ENCODE measurements at places on chromosomes 7 and 10.

GRCh38 chr7:47763063-47763974, 181.4 kb upstream of the TNS3 start:
- DNase-seq, result no peak

DNA sequence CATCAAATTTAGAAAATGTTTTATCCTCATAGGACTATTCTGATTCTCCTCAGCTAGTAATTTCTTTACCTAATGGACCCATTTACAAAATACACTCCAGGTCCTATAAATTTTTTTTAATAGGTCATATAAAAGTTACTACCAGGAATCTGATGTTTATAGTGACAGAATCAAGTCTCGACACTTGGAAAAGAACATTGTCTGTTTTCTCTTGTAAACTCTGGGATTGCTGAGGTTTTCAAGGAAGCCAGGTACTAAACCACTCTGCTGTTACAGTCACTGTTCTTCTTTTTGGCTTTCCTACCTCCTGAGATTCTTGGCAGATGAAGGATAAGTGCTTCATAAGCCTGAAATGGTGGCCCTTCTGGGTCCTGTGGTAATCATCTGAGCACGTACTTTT, 493.1 kb downstream of the AUTS2 start:
- no peak for DNase-seq

DNA sequence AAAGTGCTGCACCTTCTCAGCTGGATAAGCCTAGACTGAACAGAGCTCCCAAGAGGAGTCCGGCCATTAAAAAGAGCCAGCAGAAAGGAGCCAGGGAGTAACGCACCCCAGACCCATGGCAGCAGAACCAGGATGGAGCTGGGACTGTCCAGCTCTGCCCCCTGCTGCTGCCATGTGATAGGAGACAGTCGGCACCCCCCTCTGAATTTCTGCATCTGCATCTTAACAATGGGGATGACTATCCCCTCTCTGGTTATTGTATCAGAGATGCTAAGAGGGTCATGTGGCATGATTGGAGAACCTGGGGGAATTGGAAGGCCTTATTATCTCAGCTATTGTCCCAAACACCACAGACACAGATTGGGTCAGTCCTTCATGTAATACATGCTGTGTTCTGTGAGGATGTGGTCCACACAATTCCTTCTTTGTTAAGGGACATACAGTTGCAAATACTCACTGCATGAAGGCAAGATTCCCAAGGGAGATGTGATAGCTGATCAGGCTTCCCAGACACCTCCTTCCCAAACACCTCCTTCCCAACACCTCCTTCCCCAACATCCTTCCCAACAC, 29.3 kb downstream of the PLEKHS1 start:
- no peak for DNase-seq

DNA sequence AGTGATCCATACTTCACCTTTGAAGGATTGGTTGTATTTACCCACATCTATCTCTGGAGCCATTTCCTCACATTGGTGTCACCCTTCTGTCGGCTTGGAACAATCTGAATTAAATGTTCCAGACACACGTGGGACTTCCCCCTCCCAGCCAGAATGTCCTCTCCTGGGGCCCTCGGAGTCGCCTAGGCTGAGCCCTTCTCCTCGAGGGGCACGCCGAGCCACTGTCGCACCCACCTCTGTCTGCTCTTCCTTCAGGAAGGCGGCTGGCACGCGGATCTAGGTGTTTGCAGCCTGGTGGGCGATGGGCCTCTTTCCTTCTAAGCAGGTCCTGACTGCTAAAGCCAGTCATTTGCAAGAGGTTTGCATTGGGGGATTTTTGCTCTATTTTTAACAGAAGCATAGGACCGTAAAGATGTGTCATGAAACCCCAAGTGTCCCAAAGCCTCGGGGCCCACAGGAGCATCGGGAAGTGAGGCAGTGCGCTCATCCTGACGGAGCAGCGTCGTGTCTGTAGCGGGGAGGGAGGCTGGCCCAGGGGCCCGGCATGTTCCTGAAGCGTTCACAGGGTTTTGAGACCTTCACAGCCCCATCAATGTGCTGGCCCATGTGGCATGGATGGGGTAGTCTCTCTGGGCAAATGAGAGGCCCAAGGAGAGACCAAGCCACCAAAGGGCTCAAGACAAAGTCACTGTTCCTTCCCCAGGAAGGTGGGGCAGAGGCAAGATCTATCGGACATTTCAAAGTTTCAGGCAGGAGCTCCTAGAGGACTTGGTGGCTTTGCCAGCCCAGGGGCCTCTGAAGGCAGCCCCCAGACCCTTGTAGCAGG, 86.7 kb downstream of the RGS10 start:
- DNase-seq, result no peak

- no peak for DNase-seq
Measured at GRCh38 chr10:14326581-14326980, 4.1 kb downstream of the FRMD4A start.

DNA sequence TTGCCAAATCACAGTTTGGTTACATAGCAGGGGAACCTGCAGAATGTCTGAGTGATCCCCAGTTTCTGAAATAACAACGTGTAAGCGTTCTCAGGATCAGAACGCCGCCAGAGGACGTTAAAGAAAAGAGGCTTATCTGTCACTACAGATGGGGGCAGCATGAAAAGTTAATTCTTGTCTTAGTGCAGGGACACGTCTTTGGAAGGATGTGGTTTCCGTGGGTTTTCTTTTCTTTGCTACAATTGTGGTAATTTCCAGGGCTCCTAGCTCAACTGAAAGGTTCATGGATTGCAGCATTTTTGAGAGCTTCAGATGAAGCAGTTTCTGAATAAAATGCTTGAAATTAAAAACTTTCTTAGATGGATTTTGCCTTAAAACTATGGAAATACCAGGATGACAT, 106.6 kb downstream of the PRKCQ start:
- no peak for DNase-seq

DNA sequence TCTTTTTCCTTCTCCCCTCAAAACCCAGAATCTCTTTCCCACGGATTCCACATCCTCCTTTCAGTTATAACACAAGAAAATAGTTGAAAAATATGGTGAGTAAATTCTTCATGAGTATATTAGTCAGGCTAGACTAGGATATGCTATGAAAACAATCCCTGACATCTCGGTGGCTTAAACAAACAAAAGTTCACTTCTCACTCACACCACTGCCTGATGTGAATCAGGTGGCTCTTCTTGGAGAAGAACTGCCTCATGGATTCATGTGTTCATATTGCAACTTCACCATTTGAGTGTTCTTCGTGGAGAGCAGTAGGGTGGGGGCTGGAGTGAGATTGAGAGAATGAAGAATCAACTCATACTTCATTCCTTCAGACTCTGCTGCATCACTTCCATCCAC, 204.1 kb downstream of the PHF14 start:
- no peak for DNase-seq

GRCh38 chr10:62178568-62178967, 90.1 kb downstream of the RTKN2 start:
- no peak for DNase-seq

DNA sequence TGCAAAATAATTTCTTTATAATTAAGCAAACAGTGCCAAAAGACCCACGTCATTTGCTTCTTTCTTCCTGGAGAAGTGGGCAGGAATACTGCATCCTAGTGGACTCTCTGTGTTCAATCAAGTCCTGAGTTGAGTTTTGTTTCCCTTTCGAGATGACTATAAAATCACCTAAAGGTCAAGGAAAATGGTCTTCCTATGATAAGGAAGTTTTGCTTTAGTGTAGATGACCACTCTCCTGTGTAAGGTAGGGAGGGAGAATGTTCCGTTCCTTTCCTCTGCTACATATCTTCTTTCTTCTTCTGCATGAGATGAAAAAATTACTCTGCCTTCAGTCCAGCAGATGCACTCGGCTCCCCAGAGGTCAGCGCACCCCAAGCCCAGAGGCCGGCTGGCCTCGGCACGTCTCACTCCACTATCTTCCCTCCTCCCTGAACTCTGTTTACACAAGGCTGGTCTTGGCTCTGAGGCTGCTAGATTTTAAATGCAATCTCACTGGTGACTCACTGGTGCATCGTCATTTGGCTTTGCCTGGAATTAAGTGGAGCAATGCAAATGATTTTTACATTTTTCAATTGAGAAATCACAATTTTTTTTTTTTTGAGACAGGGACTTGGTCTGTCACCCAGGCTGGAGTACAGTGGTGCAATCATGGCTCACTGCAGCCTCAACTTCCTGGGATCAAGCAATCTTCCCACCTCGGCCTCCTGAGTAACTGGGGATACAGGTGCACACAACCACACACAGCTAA, 18.6 kb upstream of the VDAC2 start:
- no peak for DNase-seq

- DNase-seq, result no peak
Measured at GRCh38 chr10:104273899-104274575, 5.1 kb downstream of the GSTO2 start.

- no peak for DNase-seq
Measured at GRCh38 chr10:78570633-78571235, 498.0 kb upstream of the ZMIZ1 start.

Data from activated naive CD4-positive, alpha-beta T cell (primary cell).